Retina (tissue), 1 donor: ENCODE measurements at places on chromosomes 7 and 10.
A peak's percentile ranks its signal among the peaks of the same experiment; 100 is the strongest.

GRCh38 chr10:31930023-31930751 is 1.6 kb upstream of the ARHGAP12 start:
- DNase-seq = no peak

GRCh38 chr7:100547872-100548271 is 8.9 kb downstream of the AGFG2 start:
- no peak for DNase-seq

- no peak for DNase-seq
Measured at GRCh38 chr10:124624466-124624865, 119.7 kb downstream of the FAM53B start.

- no peak for DNase-seq
Measured at GRCh38 chr10:98943681-98944080, 292.0 kb downstream of the HPSE2 start.

DNA sequence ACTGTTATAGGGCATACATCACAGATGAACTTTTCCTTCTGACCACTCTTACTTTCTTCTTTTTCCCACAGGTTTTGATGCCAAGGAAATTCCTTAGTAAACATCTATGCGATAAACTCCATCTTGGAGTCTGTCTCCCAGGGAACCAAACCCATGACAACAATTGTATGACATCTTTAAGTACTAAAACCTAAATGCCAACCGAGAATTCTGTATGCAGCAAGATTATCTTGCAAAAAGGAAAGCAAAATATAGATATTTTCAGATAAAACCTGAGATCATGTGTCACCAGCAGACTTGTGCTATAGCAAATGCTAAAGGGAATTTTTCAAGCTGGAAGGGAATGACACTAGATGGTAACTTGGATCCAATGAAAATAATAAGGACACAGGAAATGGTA is 22.0 kb upstream of the BEND7 start:
- no peak for DNase-seq

DNA sequence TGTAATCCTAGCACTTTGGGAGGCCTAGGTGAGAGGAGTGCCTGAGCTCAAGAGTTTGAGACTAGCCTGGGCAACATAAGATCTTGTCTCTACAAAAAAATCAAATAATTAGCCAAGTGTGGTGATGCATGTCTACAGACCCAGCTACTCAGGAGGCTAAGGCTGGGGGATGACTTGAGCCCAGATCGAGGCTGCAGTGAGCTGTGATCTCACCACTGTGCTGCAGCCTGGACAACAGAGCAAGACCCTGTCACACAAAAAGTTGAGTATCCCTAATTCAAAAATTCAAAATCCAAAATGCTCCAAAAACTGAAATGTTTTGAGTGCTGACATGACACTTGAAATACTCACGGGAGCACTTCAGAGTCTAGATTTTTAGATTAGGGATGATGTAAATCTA is 19.1 kb downstream of the KBTBD2 start:
- DNase-seq = no peak

GRCh38 chr10:23448323-23448722 is 9.4 kb downstream of the OTUD1 start:
- DNase-seq = no peak

- DNase-seq = no peak
Measured at GRCh38 chr10:14039968-14040668, 290.6 kb downstream of the FRMD4A start.

GRCh38 chr7:100590077-100590737 is 4.1 kb downstream of the FBXO24 start:
- DNase-seq = no peak

- no peak for DNase-seq
Measured at GRCh38 chr10:104243512-104243911, 11.2 kb upstream of the GSTO1 start.

DNA sequence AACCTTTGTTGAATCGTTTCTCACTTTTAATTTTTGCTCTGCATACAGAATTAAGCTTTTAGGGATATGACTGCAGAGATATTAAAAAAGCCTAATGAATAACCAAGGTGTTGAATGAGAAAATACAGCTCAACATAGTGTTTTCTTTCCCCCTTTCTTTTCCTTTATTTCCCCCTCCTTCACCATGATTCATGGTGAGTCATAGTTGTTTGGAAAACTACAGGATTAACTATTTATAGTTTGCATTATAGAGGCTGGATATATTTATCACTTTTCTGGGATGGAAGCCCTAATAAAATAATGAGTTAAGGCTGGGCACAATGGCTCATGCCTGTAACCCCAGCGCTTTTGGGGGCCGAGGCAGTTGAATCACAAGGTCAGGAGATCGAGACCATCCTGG is 115.0 kb downstream of the DNAJB9 start:
- no peak for DNase-seq

- no peak for DNase-seq
Measured at GRCh38 chr10:125708971-125709503, 10.5 kb upstream of the EDRF1 start.

DNA sequence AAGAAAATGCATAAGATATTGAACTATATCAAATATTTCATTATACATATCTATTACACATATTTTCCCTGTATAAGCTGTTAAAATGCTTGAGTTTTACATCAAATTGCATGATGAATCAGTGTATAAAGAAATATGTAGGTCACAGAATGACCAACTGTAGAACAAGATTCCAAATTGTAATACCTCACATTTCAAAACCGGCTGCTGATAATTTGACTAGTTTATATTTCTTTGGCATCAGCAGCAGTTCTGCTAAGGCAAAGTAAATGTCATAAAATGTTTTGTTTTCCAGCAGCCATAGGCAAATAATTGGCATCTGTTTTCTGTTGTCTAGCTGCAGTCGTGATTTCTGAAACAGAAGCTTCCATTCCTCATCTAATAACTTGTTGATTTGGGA is 633.9 kb downstream of the ARL4A start:
- no peak for DNase-seq

- no peak for DNase-seq
Measured at GRCh38 chr10:31359979-31360378, 41.0 kb downstream of the ZEB1 start.

- DNase-seq = peak; percentile 77
Measured at GRCh38 chr7:150379441-150380379, 580 bp downstream of the ZNF775 start.

- no peak for DNase-seq
Measured at GRCh38 chr7:30143748-30144251, 9.0 kb downstream of the MTURN start.

GRCh38 chr7:84971360-84971759 is 215.5 kb downstream of the SEMA3D start:
- no peak for DNase-seq

DNA sequence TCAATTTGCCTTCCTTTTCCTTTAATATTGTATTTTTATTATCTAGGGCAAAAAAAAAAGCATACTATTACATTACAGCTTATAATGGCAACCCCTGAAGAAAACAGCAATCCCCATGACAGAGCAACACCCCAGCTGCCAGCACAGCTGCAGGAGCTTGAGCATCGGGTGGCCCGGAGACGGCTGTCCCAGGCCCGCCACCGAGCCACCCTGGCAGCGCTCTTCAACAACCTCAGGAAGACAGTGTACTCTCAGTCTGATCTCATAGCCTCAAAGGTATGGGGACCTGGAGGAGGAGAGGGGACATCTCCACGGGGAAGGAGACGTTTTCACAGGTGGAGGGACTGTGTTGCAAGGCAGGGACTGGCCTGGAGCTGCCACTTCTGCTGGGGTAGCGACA is 6.8 kb downstream of the STRA8 start:
- no peak for DNase-seq

- DNase-seq = peak; percentile 11
Measured at GRCh38 chr7:70193514-70193913, 595.2 kb downstream of the AUTS2 start.

DNA sequence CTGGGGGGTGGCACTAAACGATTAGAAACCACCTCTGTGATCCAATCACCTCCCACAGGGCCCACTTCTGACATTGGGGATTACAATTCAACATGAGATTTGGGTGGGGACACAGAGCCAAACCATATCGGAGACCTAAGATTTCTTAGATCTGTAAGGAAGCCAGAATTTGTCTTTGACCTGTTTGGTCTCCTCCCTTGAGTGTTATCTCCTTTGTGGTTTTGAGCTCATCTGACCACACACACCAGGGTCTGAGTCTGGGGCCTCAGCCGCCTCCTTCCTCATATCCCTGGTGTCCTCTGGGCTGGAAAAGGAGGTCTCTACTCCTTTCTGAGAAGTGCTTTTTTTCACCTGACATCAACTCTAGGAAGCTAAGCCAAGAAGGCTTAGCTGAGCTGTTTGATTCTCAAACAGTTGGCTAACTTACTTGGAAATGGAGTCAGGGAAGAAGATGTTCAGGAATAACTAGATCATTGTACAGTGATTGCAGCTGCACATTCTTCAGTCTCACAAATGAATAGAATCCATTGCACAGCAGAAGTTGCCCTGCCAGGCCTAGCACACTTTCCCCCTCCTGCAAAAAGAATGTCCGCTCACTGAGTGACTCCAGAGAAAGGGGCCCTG is 167.4 kb downstream of the ARHGAP21 start:
- DNase-seq = no peak

- no peak for DNase-seq
Measured at GRCh38 chr7:92766461-92767003, 69.8 kb downstream of the CDK6 start.

- DNase-seq = no peak
Measured at GRCh38 chr10:14146025-14146424, 184.7 kb downstream of the FRMD4A start.

DNA sequence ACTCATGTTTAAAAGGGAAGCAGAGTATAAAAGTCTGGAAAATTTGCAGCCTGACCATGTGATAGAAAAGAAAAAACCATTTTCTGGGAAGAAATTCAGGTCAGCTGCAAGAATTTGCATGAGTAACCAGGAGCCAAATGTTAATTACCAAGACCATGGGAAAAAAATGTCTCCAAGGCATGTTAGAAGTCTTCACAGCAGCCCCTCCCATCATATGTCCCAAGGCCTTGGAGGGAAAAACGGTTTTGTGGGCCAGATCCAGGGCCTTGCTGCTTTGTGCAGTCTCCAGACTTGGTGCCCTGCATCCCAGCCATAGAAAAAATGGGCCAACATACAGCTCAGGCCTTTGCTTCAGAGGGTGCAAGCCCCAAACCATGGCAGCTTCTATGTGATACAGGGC is 1019.6 kb upstream of the SORCS1 start:
- DNase-seq = no peak

DNA sequence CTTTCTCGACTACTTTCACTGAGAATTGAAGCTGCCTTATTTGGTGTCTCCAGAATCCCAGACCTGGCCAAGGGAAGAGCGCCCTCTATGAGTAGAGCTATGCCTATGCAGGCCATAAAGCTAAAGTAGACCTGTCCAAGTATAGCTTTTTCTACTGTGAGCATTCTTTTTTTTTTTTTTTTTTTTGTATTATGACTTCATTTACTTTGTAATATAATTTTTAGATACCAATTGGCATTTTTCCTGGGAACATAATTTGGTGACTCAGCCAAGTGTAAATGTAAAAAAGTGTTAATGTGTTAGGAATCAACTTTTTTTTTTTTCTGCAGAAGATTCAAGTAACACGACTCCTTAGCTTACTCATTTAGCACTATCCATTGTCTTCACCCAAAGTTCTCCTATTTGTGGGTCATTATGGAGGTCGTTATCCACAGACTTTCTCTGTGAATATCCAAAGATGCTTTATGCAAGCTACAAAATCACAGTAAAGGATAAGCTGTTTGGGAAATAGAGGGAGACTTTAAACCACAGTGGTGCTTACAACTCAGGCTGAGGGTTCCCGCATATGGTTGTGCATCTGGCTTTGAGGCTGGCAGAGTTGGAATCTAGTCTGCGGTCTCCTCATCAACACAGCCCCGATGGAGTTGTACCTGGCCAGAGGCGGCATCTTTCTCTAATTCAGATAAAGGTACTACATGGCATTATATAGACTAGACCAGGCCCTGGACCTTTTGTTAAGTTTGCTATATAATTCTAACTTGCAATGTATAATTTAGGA is 1040.2 kb upstream of the SORCS1 start:
- DNase-seq = peak; percentile 27

DNA sequence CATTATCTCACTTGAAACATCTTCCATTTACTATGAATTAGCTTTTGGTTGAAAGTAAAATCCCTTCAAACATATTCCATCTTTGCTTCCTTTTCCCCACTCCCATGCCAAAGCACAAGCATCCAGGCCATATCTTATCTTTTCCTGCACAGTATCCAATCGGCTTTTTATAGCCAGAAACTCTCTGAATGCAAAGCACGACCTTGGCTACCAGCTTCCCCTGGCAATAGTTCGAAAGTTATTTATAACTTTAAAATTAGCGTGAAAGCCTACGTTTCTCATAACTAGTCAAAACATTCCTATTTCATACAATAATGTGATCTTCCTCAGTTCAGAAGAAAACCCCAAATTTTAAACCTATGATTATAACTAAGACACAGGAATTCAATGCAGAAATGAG is 440 bp downstream of the CTNNA3 start:
- DNase-seq = no peak

DNA sequence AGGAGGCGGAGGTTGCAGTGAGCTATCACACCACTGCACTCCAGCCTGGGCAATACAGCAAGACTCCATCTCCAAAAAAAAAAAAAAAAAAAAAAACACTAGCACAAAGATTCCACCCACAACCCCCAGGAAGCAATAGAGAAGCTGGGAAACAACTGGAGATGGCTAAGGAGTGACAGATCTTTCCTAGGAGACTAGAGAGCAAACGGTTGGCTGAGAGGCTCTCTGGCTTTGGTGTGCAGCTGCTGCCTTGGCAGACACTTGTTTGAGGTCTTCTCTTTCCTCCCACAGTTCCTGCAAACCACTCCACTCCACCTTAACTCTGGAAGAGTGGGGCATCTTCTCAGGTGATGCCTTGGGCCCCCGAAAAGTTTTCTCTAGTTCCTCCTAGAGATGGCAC is 78.5 kb upstream of the LANCL2 start:
- no peak for DNase-seq

GRCh38 chr7:135980665-135981180 is 3.6 kb upstream of the MTPN start:
- DNase-seq = no peak

- no peak for DNase-seq
Measured at GRCh38 chr7:1446620-1447032, 12.6 kb downstream of the MICALL2 start.

DNA sequence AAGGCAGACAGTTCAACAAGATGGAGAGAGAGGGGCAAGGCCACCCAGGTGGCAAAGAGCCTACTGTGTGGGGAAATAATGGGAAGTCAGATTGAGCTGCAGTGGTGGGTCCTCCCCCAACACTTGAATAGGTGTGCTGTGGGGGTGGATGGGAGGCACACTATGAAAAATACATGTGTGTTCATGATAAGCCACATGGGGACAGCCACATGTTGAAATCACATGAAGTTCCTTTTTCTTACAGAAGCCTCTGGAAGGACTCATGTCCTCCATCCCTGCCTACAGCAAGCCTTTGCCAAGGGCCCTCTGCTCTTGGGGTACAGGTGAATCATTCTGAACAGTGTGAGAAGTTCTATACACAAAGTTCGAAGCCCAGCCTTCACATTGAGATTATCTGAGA is 310.9 kb downstream of the LRMDA start:
- no peak for DNase-seq
